ENCODE measurements at places on chromosomes 1 and 21. TPM values are rescaled to one million over a fixed set of nuclear protein-coding genes. Genes with fewer than 3 reads are reported as not detected.
A peak's percentile ranks its signal among the peaks of the same experiment; 100 is the strongest.

The KCNT2 gene
- total RNA-seq = 29.8 TPM

GRCh38 chr1:159141584-159142390 lies 29.6 kb upstream of the CADM3 start:
- no peaks in the 10 kb centered on the region for H3K27me3 ChIP-seq
- peak overlapping the region; percentile 48 for H3K4me3 ChIP-seq
- peaks cover 18% of the 10 kb centered on the region for H3K4me1 ChIP-seq
- peak; percentile 90 for DNase-seq
- H3K36me3 ChIP-seq = no peaks in the 10 kb centered on the region

DNA sequence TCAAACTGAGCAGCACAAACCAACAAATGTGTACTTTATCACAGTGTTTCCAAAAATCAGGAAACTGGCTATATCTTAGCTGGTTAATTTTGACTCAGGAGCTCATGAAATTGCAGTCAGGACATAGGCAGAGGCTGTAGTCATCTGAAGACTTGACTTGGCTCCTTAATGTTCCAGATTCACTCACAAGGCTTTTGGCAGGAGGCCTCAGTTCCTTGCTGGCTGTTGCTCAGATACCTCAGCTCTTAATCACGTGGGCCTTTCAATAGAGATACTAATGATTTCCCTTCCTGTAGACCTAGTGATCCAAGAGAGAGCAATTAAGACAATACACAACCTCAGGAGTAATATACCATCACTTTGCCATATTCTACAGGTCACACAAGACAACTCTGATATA lies 537.7 kb downstream of the BRINP3 start:
- DNase-seq = no peak
- no peaks in the 10 kb centered on the region for H3K27me3 ChIP-seq
- H3K27ac ChIP-seq = no peak overlapping the region

The HIVEP3 gene
- 1.1 TPM for total RNA-seq

DNA sequence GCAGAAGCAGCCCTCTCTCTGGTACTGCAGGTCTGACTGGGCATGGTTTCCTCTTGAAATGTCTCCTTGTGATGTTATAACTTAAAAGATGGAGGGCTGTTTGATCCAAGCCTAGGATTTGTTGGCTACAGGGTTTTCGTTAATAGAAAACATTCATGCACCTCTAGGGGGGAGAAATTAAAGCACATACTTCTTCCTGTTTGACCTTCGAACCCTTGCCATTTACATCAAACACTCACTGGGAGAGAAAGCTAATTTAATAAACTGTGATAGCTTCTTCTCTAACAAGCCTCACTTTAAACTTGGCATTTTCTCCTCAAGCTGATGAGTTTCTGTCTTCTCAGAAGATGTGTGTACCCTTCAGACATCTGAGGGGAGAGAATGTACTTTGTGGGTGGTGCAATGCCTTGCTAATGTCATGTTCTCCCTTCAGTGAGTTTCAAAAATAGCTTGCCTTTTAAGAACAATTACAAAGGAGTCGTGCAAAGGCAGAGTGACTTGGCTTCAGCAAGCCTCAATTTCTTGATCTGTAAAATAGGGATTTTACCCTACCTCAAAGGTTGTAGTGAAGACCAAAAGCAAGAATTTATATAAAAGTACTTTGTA lies 20.4 kb downstream of the CACHD1 start:
- H3K36me3 ChIP-seq = no peaks in the 10 kb centered on the region
- peaks cover 10% of the 10 kb centered on the region for H3K27me3 ChIP-seq
- no peak overlapping the region for H3K4me3 ChIP-seq
- H3K27ac ChIP-seq = no peak overlapping the region

The KRTAP19-1 gene
- not detected for total RNA-seq

The ARHGEF10L gene
- total RNA-seq = 20.3 TPM

DNA sequence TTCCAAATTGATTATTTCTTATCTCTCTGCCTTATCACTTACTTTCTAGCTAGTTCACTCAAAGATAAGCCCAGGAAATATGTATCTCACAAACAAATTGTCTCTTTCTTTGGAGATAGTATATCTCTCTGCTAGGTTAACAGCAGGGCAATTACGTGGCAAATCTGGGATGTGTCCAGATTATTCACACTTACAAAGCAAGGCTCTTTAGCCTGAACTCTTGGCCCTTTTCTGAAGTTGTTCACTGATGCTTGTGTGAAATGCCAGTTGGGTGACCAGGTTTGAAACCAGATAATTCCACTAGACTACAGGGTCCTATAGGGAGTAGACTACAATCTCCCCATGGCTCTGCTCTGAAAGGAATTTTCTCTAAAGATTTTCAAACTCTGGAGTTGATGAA lies 30.8 kb upstream of the FAM78B start:
- no peak for DNase-seq
- H3K36me3 ChIP-seq = no peaks in the 10 kb centered on the region
- H3K4me3 ChIP-seq = no peak overlapping the region
- no peak overlapping the region for H3K27ac ChIP-seq

The CYP4A22 gene
- not detected for total RNA-seq

The NPHS2 gene
- total RNA-seq = not detected

DNA sequence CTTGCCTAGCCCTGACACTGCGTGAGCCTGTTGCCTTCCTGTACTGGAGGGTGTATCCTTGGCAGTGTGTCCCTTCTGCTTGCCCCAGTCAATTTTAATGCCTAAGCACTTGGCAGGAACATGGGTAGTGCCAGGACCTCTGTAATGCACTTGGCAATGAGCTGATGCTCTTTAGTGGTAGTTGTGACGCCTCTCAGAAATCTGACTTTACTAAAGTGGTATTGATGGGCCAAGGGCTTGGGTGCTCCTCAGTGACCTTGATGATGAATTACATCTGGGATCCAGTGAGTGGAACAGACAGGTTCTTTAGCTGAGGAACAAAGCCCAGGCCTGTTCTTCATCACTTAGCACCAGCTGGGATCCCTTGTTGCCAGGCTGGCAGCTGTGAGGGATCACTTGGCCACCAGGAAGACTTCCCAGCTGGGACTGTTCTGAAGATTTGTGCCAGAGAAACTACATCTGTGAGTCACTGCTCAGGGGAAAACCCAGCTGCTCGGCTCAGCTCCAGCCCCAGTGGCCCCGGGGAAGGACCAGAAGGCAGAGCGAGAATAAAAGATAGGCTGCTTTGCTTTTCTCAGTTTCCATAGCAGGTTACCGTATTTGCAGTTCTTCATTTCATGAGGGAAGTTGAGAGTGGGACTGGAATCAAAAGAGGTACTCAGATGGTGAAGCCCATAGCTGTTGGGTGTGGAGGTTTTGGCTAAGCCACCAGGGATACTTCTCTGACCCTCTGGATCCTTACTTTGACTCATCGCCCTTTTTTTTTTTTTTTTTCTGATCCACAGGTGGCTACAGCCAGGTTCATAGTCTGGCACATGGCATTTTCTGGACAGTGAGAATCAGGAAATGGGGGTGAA lies 28.5 kb upstream of the KCNA2 start:
- no peaks in the 10 kb centered on the region for H3K36me3 ChIP-seq
- no peak overlapping the region for H3K27ac ChIP-seq
- no peaks in the 10 kb centered on the region for H3K27me3 ChIP-seq

The PSMG1 gene
- 37.5 TPM for total RNA-seq

The LMX1A gene
- 8.7 TPM for total RNA-seq

DNA sequence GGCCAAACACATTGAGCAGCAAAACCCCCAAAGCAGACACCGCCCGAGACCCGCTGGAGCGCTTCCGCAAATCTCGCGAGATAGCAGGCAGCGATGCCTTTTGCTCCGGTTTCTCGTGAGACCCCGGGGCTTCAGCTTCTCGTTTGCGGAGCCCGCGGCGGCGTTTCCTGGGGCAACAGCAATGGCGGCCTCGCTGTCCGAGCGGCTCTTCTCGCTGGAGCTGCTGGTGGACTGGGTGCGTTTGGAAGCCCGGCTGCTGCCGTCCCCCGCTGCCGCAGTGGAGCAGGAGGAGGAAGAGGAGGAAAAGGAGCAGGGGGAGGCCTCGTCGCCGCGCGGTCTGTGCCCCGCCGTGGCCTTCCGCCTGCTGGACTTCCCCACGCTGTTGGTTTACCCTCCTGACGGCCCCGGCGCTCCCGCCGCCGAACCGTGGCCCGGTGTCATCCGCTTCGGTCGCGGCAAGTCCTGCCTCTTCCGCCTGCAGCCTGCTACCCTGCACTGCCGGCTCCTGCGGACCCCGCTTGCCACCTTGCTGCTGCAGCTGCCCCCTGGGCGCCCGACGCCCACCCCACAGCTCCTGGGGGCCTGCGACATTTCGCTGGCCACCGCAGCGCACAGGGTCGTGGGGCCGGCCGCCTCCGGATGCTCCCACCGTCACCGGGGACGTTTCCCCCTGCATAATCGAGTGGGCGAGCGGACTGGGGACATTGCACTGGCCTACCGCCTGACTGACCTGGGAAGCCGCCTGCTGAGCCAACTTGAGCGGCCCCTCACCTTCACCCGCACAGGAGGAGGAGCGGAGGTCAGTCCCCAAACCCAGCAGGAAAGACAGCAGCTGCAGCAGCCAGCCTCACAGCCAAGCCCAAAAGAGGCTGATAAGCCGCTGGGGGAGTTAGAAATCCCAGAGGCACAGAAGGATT lies at the start of gene MAP10:
MAP10 (plus strand) TSS at position 148 of the 917 bp plus-strand sequence; CDS start at position 182, 34 bp downstream.
- H3K4me3 ChIP-seq = peak within 1 kb of the TSS; percentile 67
- H3K4me1 ChIP-seq = peaks cover 5% of the 10 kb centered on the region
- no peaks in the 10 kb centered on the region for H3K36me3 ChIP-seq
- no peaks in the 10 kb centered on the region for H3K27me3 ChIP-seq
- peak; percentile 82 for DNase-seq

The KRTAP13-2 gene
- total RNA-seq = not detected

- no peaks in the 10 kb centered on the region for H3K4me1 ChIP-seq
- no peaks in the 10 kb centered on the region for H3K36me3 ChIP-seq
- H3K4me3 ChIP-seq = no peak overlapping the region
- no peak for DNase-seq
- no peak overlapping the region for H3K27ac ChIP-seq
Observed at GRCh38 chr1:65751961-65752360, 40.7 kb upstream of the PDE4B start.

The CCDC17 gene
- 1.5 TPM for total RNA-seq

DNA sequence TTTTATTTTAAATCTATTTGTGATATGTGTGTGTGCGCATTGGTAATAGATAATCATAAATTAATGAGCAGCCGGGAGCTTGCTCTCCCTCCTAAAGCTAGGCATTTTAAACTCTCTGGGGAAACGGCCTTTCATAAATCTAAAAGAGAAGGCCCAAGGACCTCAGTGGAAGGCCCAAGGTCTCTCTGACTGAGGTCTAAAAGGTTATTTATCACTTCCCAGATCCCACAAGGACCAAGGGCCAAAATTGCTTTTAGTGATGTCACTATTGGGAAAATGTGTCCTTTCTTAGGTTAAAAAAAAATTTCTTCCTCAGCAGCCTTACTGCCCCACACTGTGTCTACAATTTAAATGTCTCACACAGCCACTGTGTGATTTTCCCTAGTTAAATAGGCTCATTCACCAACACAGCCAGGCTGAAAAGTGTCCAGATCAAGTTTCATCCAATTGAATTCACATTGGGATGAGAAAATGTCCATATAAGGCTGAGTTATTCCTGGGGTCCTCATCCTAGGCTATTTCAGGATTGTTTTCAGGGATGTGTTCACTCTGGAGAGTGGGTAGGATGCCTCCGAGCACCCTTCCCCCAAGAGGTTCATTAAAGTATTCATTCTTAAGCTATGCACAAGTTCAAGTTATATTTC lies 46.1 kb downstream of the SLC44A3 start:
- no peaks in the 10 kb centered on the region for H3K36me3 ChIP-seq
- DNase-seq = no peak
- peak overlapping the region; percentile 8 for H3K27ac ChIP-seq
- no peak overlapping the region for H3K4me3 ChIP-seq
- no peaks in the 10 kb centered on the region for H3K27me3 ChIP-seq
- peaks cover 49% of the 10 kb centered on the region for H3K4me1 ChIP-seq

- H3K27ac ChIP-seq = no peak overlapping the region
- H3K36me3 ChIP-seq = no peaks in the 10 kb centered on the region
- DNase-seq = no peak
- no peak overlapping the region for H3K4me3 ChIP-seq
Observed at GRCh38 chr1:194062962-194063361, 876.5 kb upstream of the B3GALT2 start.

- H3K27ac ChIP-seq = no peak overlapping the region
- no peaks in the 10 kb centered on the region for H3K36me3 ChIP-seq
- no peak overlapping the region for H3K4me3 ChIP-seq
- no peak for DNase-seq
Observed at GRCh38 chr1:77018761-77019160, 151.5 kb downstream of the ST6GALNAC5 start.

DNA sequence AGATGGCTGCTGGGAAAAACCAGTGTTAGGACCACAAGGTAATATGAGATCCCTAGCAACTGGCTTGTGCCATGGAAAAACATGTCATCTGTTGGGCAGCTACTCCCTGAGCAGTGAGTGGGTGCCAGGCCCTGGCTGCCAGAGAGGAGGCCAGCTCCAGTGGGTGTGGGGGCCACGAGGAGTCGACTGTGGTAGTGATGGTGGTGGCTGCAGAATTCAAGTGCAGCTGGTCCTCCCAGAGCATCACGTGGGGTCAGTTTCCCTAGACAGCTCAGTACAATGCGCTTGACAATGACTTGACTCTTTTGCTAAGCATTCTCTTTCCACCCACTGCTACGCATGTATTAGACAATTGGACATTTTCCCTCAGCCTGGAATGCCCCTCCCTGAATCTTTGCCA lies 14.5 kb upstream of the CDC42 start:
- no peak overlapping the region for H3K27ac ChIP-seq
- DNase-seq = no peak
- no peaks in the 10 kb centered on the region for H3K36me3 ChIP-seq
- H3K4me1 ChIP-seq = no peaks in the 10 kb centered on the region
- H3K4me3 ChIP-seq = no peak overlapping the region

- H3K4me1 ChIP-seq = peaks cover 24% of the 10 kb centered on the region
- no peak overlapping the region for H3K4me3 ChIP-seq
- no peak for DNase-seq
- H3K27ac ChIP-seq = peak overlapping the region; percentile 67
Observed at GRCh38 chr1:184299406-184299790, 87.4 kb upstream of the C1orf21 start.

The EPHB2 gene
- 80.2 TPM for total RNA-seq

DNA sequence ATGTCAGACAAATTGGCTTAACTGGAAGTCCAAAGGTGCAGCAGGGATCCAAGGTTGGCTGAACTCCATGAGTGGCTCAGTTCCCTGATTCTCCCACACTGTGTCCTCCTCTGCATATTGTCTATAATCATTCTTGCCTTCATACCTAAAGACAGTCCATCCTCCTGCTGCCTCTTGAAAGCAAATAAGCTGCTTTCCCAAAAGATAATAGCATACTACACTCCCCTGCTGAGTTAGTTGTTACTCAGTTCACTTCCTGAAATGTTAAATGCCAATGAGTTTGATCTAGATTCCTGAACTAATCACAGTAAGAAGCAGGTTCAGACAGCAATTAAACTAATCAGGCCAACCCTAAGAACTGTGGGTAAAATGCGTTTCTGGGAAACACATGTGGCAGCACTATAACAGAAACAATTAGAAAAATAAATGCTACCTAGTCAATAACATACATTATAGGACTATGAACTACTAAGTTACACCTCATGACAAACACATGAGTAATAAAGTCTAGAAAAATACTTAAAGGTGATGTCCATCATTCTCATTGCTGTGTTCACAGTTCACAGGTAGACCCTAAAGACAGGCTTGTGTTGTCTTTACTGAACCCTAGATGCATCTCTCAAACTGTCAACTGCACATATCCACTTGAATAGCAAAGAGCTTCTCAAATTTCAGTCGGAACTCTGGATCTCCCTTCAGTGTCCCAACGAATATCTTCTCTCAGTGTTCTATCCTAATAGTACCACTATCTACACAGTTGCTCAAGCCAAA lies 50.8 kb upstream of the BOLA1 start:
- H3K27ac ChIP-seq = no peak overlapping the region
- peaks cover 51% of the 10 kb centered on the region for H3K4me1 ChIP-seq
- H3K27me3 ChIP-seq = no peaks in the 10 kb centered on the region
- no peaks in the 10 kb centered on the region for H3K36me3 ChIP-seq
